Stimulated activated CD4-positive, alpha-beta T cell treated with anti-CD3 and anti-CD28 coated beads, Interleukin-4, amount 100 ng/mL, for 24 hours (primary cell): ENCODE measurements at places on chromosomes 4 and X.

DNA sequence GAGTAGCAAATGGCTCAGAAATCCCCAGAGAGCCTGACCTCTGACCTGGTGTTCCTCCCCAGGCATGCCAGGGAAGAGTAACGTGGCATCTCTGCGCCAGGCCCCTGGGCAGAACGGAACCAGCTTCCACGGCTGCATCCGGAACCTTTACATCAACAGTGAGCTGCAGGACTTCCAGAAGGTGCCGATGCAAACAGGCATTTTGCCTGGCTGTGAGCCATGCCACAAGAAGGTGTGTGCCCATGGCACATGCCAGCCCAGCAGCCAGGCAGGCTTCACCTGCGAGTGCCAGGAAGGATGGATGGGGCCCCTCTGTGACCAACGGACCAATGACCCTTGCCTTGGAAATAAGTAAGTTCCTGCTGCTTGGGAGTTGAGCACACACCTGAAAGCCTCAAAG, 83.4 kb upstream of the PACRGL start:
- DNase-seq = no peak

GRCh38 chr4:18749391-18749790, 727.8 kb upstream of the LCORL start:
- DNase-seq = no peak

DNA sequence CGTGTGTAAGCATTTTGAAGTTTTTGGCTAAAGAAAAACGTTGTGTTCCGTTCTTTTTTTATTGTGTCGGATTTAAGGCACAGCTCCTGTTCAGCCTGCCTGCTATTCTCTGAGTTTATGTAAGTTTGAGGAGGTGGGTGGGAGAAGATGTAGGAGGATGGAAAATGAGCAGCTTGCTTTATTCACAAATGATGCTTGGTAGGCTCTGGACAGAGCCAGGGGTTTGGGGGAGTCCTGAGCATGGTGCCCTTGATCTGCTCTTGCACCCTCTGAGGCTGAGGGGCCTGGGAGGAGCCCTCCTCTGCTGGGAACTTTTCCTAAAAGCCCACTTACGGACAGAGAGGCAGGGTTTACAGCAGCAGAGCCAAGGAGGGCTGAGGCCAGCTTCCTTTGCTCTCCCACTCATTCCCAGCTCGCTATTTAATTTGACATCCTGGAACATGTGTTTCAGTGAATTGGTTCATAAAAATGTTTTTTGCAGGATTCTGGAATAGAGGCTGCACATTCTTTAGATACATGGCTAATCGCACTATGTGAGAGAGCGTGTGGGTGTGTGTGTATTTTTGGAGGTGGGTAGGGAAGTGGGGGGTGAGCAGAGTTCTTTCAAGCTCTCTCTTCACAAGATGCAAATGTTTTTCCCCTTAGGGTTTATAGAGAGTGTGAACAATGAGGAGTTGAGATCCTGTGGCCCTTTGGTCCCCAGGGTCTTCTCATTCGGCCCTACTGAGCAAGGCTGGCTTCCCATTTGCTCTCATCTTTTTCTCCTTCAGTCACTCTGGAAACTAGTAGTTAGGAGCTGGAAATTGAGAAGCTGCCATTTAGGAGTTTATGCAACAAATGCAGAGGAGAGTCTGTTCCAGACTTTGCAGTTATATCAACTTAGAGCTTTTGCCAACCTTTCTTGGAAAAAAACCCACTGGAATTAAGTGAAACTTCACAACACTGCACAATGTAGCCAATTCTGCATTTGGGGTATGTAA, 32.1 kb downstream of the TMEM131L start:
- DNase-seq = no peak

- DNase-seq = no peak
Measured at GRCh38 chr4:158013858-158014257, 159.0 kb downstream of the GASK1B start.

DNA sequence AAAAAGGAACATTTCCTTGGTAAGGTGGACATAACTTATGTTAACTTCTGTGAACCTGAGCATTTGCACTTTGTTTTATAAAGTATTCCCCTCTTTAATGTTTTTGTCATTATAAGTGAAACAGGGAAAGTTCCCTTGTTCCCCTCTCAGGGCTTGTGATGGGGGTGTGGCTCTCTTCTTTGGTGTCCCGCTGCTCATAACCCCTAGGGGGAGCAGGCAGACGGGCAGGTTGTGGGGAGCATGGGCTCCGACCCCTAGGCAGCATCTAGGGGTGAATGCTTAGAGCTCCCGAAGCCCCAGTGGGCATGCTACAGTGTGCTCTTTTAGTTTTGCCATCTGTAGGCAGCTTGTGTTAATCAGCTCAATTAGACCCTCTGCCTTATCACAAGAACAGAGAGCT, 200.4 kb downstream of the DACH2 start:
- DNase-seq = no peak

GRCh38 chrX:71541210-71542022, 8.5 kb downstream of the OGT start:
- DNase-seq = peak; percentile 21

DNA sequence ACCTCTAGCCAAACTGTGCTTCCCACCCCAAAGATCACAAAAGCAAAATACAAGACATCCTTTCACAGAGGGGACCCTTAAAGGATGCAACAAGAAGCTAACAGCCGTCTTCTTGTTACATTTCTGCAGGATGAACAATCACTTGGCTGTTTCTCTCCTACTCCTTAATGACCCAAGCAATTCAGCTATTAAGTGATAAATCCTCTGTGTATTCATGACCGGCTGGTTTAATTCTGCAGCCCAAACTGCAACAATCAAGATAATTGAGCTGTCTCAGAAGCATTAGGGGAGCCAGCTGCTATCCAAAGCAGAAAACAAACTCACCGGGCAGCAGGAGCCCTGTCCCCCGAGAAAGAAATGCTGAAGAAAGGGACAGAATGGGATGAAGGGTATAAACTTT, 85.9 kb upstream of the ACSL4 start:
- no peak for DNase-seq

DNA sequence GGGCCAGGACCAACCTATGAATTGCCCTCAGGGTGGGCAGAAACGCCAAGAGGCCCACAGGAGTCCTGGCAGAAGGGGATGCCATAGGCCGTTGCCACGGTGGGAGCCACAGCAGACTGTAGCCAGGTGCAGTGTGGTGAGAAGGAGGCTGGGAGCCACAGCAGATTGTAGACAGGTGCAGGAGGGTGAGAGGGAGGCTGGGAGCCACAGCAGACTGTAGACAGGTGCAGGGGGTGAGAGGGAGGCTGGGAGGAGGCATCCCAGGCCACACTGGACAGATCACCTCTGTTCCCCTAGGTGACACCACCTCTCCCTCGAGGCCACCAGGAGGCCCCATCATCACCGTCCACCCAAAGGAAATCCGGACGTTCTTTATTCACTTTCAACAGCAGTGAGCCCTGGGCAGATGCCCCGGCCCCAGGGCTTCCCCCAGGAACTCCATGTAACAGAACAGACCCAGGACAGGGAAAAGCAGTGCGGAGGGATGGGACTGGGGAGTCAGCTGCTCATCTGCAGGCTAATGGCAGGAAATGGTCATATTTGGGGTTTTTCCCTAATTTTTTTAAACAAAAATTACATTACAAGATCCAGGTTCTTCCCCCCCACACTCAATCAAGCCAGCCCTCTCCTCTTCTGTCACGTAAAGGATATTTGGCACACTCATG, 19.5 kb upstream of the MRFAP1 start:
- DNase-seq = no peak

DNA sequence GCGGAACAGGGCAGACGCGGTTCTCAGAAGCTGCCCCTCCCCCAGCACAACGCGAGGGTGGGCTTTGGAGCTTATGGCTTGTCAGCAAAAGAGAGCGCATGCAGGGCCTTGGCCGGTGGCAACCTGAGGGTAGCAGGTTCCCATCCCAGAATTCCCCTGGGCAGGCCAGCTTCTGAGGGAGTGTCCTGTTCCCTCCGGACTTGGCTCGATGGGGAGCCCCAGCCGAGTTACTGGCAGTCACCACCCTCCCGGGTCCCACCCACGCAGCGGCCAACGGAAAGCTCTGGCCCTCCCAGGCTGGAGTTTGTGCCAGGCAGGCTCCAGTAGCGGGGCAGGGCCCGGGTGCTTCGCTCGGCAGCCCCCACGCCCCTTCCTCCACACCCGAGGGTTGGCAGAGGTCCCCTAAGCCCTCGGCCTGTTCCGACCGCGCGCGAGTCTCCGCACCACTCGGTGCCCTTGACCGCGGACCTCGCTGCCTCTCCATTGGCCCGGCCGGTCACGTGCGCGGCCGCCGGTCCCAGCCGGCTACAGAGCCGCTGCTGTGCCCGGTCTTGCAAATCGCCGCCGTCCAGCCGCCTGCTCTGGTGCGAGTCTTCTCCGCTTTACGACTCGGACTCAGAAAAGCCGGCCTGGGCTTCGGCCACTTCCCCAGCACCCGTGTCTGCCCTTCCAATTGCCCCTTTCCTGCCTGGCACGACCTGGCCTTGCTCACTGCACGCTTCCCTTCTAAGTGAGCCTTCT, 20.9 kb upstream of the MTM1 start:
- DNase-seq = no peak

- DNase-seq = no peak
Measured at GRCh38 chr4:43778187-43778915, 670.3 kb downstream of the KCTD8 start.

- no peak for DNase-seq
Measured at GRCh38 chr4:110510277-110510676, 34.3 kb downstream of the ENPEP start.

GRCh38 chr4:119666653-119667091, 38.1 kb upstream of the PDE5A start:
- no peak for DNase-seq

- no peak for DNase-seq
Measured at GRCh38 chr4:155173371-155173770, 35.1 kb upstream of the NPY2R start.

- no peak for DNase-seq
Measured at GRCh38 chr4:5462896-5463295, 245.5 kb downstream of the EVC2 start.
